Activated T-cell treated with anti-CD3 and anti-CD28 coated beads, Interleukin-2, amount 50 U/mL, for 72 hours (primary cell): ENCODE measurements at places on chromosomes 2 and 18. TPM values are rescaled to one million over a fixed set of nuclear protein-coding genes. Genes with fewer than 3 reads are reported as not detected.

GRCh38 chr2:218002143-218002844 is 501 bp downstream of the TNS1 start:
- H3K27ac ChIP-seq: no peak overlapping the region
- H3K27me3 ChIP-seq: peaks cover 6% of the 10 kb centered on the region
- no peak for DNase-seq

- no peaks in the 10 kb centered on the region for H3K27me3 ChIP-seq
- H3K4me1 ChIP-seq: peaks cover 36% of the 10 kb centered on the region
- peaks cover 5% of the 10 kb centered on the region for H3K36me3 ChIP-seq
- H3K27ac ChIP-seq: no peak overlapping the region
- H3K4me3 ChIP-seq: no peak overlapping the region
- DNase-seq: no peak
Measured at GRCh38 chr18:23499291-23499781, 4.0 kb upstream of the RMC1 start.

- H3K36me3 ChIP-seq: no peaks in the 10 kb centered on the region
- H3K4me1 ChIP-seq: no peaks in the 10 kb centered on the region
- H3K4me3 ChIP-seq: no peak overlapping the region
- H3K27me3 ChIP-seq: peaks cover 11% of the 10 kb centered on the region
- no peak overlapping the region for H3K27ac ChIP-seq
Measured at GRCh38 chr18:25454730-25455129, 102.8 kb upstream of the ZNF521 start.

DNA sequence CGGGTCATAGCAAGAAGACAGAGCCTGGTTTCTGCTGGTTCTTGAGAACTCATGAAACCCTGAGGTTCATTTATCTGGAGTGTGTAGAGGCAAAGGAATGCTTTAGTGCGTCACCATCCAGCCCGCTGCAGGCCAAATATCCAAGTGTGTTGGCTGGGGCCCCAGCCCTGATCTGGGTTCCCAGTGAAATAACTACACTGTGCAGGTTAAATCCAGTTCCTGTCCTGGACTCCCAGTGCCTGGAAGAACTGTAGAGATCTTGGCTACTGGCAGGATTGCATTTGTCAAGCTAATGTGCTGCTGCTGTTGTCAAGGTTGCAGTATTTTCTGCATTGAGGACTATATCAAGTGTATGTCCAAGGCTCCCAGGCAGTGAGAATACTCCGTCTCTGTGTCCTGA is 89.9 kb downstream of the MAPK4 start:
- no peak for DNase-seq
- H3K4me1 ChIP-seq: no peaks in the 10 kb centered on the region
- no peaks in the 10 kb centered on the region for H3K36me3 ChIP-seq

The LYPD6 gene
- total RNA-seq: not detected

DNA sequence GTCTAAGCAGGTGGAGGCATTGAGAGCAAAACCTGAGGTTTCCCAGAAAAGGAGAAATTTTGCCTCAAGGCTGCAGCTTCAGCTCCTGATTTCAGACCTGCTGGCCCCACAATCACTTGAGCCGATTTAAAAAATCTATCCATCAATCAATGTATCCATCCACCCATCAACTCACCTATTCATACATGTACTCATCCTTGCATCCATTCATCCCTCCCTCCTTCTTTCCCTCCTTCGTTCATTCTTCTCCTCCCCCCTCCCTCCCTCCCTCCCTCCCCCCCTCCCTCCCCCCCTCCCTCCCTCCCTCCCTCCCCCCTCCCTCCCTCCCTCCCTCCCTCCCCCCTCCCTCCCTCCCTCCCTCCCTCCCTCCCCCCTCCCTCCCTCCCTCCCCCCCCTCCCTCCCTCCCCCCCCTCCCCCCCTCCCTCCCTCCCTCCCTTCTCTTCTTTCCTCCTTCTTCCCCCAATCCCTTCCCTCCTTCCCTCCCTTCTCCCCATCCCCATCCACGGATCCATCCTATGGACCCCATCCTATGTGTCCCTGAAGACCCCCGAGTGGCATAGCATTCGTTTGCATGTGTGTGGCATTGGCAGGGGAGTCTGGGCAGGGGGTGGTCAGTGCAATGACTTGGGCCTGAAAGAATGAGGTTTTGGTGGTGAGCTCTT is 6.1 kb upstream of the PXDN start:
- peaks cover 31% of the 10 kb centered on the region for H3K27me3 ChIP-seq
- H3K36me3 ChIP-seq: peaks cover 4% of the 10 kb centered on the region
- no peak overlapping the region for H3K4me3 ChIP-seq
- no peak for DNase-seq

The CHRNA1 gene
- not detected for total RNA-seq

The CACNB4 gene
- total RNA-seq: 0.31 TPM

The SCN9A gene
- total RNA-seq: 0.12 TPM

GRCh38 chr18:74905247-74905646 is 303.7 kb downstream of the PTGR3 start:
- no peaks in the 10 kb centered on the region for H3K27me3 ChIP-seq
- DNase-seq: no peak
- H3K4me1 ChIP-seq: no peaks in the 10 kb centered on the region
- no peak overlapping the region for H3K4me3 ChIP-seq

The CHRNG gene
- total RNA-seq: not detected

The FNDC4 gene
- 0.19 TPM for total RNA-seq

DNA sequence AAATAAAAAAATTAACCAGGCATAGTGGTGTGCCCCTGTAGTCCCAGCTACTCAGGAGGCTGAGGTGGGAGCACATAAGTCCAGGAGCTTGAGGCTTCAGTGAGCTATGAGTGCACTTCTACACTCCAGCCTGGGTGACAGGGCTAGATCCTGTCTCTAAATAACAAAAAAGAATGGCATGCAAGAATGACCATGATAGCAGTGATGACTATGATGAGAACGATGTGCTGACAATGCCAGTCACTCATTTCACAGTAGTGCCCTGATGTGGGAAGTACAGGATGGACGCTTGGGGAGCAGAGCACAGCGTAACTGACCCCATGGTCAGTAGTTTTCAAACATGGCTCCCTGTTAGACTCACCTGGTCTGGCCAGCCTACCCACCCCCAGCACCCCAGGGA is 139.1 kb downstream of the VAPA start:
- no peaks in the 10 kb centered on the region for H3K27me3 ChIP-seq
- no peak overlapping the region for H3K27ac ChIP-seq

DNA sequence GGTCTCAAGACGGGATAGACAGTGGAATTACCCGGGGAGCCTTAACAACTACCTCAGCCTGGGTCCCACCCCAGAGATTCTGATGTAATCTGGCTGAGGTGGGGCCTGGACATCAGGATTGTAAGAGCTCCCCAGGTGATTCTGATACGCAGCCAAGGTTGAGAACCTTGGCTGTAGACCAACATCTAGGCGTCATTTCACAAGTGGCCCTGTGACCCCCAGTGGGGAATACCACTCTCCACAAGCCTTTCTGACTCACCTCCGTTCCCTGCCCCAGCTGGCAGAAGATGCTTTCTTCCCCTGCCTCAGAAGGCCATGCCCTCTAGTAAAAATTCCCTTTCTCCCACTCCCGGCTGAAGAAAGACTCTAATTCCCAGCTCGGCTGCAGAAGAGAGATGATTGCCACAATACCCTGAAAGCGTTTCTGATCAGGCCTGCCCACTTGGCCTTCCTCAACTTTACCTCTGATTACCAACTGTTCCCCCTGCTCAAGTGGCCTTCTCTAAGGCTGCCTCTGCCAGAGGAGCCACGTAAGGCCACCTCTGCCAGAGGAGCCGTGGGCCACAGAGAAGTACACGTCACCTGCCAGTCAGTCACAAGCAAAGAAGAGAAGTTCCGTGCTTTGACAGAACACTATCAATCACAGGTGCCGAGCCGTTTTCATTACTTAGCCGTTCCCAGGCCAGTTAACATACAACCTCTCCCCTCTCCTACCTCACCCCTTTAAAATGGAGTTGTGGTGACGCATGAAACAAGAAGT is 116.8 kb upstream of the PKDCC start:
- no peak for DNase-seq
- peaks cover 7% of the 10 kb centered on the region for H3K27me3 ChIP-seq
- H3K4me1 ChIP-seq: no peaks in the 10 kb centered on the region

DNA sequence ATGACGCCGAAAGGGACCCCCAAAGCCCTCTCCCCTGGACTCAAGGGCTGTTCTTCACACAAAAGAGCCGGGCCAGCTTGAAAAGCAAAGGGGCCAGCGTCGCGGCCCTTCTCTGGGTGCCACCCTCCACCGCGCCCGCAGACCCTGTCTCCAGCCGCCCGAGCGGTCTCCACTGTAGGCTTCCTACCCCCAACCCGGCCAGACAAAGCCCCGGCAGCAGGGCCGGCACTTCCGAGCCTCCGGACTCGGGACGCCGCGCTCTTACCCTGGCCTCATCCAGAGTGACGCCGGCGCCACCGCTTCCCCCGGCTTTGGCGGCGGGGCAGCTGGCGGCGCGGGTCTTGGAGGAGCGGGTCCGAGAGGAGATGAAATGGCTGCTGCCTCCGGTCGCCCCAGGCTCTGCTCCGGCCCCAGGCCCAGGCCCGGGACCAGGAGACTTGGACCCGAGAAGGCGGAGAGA is 603 bp downstream of the ATAD2B start:
- DNase-seq: peak; percentile 41
- H3K27ac ChIP-seq: peak overlapping the region; percentile 96
- peaks cover 7% of the 10 kb centered on the region for H3K36me3 ChIP-seq
- peak overlapping the region; percentile 100 for H3K4me3 ChIP-seq

GRCh38 chr2:33342705-33343104 is 133.7 kb upstream of the RASGRP3 start:
- peaks cover 6% of the 10 kb centered on the region for H3K27me3 ChIP-seq
- no peak for DNase-seq
- no peak overlapping the region for H3K27ac ChIP-seq
- H3K36me3 ChIP-seq: no peaks in the 10 kb centered on the region
- H3K4me3 ChIP-seq: no peak overlapping the region

DNA sequence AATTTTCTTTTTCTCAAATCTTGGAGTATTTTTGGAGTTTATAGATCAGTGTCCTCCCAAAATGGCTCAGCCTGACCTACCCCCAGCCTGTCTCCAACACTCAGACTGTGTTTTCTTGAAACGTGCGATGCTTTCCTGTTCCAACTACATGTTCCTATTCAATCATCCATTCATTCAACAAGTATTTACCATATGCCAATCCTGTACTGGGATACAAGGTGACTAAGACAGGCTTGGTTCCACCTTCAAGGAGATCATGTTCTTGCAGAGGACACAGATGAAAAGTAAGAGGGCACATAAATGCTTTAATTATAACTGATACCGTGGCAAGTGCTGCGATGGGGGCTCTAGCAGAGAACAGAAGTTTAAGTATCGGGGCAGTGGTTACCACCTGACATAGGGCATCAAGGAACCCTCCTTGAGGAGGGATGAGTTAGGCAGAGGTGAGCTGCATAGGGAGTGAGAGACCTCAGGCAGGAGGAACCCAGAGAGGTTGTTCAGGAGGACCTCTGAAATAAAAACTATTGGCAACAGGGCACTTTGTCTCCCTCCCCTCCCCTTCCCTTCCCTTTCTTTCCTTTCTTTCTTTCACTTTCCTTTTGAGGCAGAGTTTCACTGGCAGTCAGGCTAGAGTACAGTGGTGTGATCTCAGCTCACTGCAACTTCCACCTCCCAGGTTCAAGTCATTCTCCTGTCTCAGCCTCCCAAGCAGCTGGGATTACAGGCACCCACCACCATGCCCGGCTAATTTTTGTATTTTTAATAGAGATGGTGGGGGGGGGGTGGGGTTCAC is 469.0 kb downstream of the EPHA4 start:
- no peak overlapping the region for H3K27ac ChIP-seq
- peaks cover 9% of the 10 kb centered on the region for H3K4me1 ChIP-seq
- H3K36me3 ChIP-seq: no peaks in the 10 kb centered on the region
- H3K4me3 ChIP-seq: no peak overlapping the region
- DNase-seq: no peak

- peaks cover 22% of the 10 kb centered on the region for H3K27me3 ChIP-seq
- H3K36me3 ChIP-seq: peaks cover 17% of the 10 kb centered on the region
- H3K27ac ChIP-seq: no peak overlapping the region
Measured at GRCh38 chr2:101912545-101912944, 79.2 kb upstream of the IL1R2 start.

The TNFRSF11A gene
- total RNA-seq: 13.7 TPM

The IRS1 gene
- total RNA-seq: 2.8 TPM

DNA sequence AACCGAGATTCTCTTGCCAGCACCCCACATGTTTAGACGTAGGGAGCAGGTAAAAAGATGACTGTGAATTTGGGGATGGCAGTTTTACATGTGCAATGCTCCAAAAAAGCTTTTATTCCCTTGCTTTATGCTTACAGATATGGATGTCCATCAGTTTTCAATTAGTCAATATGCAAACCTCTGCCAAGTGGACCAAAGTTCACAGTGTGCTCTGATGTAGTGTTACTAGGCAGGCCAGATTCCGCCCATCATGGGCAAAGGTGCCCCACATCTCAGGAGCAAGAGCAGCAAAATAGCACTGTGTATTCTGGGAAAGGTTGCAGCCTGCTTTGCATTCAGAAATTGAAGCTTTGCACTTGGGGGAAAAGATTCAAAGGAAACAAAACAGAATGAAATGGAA is 329.7 kb upstream of the ZEB2 start:
- no peak overlapping the region for H3K4me3 ChIP-seq
- H3K27ac ChIP-seq: no peak overlapping the region
- no peak for DNase-seq
- H3K36me3 ChIP-seq: no peaks in the 10 kb centered on the region
- no peaks in the 10 kb centered on the region for H3K27me3 ChIP-seq

- peaks cover 67% of the 10 kb centered on the region for H3K4me1 ChIP-seq
- H3K36me3 ChIP-seq: no peaks in the 10 kb centered on the region
- no peak for DNase-seq
- H3K27ac ChIP-seq: no peak overlapping the region
- no peak overlapping the region for H3K4me3 ChIP-seq
Measured at GRCh38 chr2:227513113-227513512, 41.2 kb downstream of the AGFG1 start.

- H3K27me3 ChIP-seq: peaks cover under 1% of the 10 kb centered on the region
- no peak overlapping the region for H3K4me3 ChIP-seq
- H3K4me1 ChIP-seq: no peaks in the 10 kb centered on the region
- no peak overlapping the region for H3K27ac ChIP-seq
- H3K36me3 ChIP-seq: no peaks in the 10 kb centered on the region
- no peak for DNase-seq
Measured at GRCh38 chr2:18232731-18233438, 327.6 kb downstream of the RDH14 start.

DNA sequence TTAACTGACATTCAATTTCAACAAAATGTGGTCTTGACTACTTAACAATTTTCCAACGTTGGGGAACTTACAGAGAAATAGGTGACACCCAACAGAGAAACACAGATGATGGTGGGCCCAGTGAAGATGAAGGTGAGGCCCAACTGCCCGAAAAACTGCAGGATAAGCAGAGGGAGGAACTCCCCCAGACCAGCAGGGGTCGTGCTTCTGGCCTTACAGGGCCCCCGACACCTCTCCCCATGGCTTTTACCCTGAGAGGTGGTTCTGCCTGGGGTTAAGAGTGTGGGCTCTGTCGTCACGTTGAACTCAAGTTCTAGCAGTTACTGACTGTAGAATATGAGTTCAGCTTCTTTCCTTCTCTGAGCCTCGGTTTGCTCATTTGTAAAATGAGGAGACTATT is 119.5 kb upstream of the SMIM21 start:
- DNase-seq: no peak
- no peak overlapping the region for H3K27ac ChIP-seq
- H3K27me3 ChIP-seq: peaks cover 35% of the 10 kb centered on the region
- H3K36me3 ChIP-seq: no peaks in the 10 kb centered on the region
- H3K4me1 ChIP-seq: no peaks in the 10 kb centered on the region
